ENCODE measurements at places on chromosomes 16 and 17.

- peak; percentile 79 for DNase-seq
Observed at GRCh38 chr17:68732301-68732749, 131.2 kb upstream of the FAM20A start.

GRCh38 chr16:17346621-17347569, 123.9 kb downstream of the XYLT1 start:
- DNase-seq, result no peak

DNA sequence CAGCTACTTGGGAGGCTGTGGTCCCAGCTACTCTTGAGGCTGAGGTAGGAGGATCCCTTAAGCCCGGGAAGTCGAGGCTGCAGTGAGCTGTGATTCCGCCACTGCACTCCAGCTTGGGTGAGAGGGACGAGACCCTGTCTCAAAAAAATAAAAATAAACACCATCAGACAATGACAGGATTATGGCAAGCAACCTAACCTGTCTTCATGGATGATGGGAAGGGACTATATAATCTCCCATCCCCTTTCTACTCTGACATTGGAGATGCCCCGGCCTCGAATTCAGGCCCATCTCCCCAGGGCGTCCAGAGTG, 893 bp downstream of the TRIM25 start:
- DNase-seq, result no peak

DNA sequence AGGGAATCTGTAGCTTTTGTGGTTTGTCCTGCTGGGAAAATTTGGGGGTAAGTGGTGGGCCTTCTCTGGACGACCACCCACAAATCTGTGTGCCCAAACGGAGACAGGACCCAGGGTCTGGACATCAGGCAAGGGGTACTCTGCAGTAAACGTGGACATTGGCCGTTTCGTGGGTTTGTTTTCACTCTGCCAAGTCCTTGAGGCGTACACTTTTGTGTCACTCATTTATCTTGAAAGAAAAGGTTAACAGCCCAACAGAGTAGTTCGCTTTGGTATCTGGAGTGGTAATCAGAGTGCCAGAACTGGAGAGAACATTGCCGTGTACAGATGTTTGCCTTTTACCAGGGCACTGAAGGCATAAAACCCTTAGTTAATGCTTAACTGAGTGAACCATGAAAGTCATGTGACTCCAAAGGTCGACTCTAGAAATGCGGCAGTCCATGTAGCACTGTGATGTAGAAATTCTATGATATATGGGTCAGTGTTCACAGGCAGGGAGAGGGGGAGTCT, 15.4 kb downstream of the NAA60 start:
- no peak for DNase-seq

DNA sequence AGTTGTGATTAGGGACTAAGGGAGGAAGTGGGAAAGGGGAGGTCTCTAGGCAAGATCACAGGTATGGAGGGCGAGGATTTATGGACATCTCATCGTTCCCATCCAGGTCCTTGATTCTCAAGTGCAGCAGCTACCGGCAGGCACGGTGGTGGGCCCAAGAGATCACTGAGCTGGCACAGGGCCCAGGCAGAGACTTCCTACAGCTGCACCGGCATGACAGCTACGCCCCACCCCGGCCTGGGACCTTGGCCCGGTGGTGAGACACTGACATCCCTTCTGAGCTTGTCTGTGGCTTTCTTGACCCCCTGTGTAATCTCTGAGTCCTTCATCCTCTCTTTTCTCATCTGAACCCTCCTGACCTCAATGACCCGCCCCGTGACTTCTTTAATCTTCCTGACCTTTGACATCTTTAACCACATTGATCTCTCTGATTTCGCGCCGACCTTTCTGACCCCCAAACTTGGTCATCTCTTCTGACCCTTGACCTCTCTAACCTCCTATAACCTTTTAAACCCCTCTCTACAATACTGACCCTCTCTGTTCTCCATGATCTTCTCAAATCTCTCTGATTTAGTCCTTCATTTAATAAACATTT, 3.8 kb downstream of the PLD2 start:
- no peak for DNase-seq

- DNase-seq, result no peak
Observed at GRCh38 chr17:39281806-39282205, 56.1 kb upstream of the STAC2 start.

GRCh38 chr17:66829386-66829864, 5.5 kb upstream of the CACNG5 start:
- DNase-seq, result peak; percentile 59

DNA sequence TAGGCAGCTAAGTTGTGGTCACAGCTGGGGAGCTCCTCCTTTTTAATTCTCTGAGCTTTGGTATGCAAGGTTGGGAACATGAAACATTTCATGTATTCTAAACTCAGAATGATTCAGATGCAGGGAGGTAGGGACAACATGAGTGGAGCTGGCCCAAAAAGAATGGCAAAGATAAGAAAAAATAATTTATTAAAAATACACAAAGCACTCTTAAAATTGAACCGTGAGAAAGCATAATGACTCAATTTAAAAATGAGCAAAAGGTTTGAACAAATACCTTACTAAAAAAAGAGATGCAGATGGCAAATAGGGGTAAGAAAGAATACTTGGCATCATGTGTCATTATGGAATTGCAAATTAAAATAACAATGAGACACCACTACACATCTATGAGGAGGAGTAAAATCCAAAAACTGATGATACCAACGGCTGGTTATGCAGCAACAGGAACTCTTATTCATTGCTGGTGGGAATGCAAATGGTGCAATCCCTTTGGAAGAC, 175.6 kb upstream of the IRX3 start:
- DNase-seq, result no peak

GRCh38 chr17:42104264-42104663, 6.0 kb upstream of the ZNF385C start:
- DNase-seq, result no peak

GRCh38 chr16:11327277-11328171, 17.7 kb upstream of the RMI2 start:
- DNase-seq, result no peak

DNA sequence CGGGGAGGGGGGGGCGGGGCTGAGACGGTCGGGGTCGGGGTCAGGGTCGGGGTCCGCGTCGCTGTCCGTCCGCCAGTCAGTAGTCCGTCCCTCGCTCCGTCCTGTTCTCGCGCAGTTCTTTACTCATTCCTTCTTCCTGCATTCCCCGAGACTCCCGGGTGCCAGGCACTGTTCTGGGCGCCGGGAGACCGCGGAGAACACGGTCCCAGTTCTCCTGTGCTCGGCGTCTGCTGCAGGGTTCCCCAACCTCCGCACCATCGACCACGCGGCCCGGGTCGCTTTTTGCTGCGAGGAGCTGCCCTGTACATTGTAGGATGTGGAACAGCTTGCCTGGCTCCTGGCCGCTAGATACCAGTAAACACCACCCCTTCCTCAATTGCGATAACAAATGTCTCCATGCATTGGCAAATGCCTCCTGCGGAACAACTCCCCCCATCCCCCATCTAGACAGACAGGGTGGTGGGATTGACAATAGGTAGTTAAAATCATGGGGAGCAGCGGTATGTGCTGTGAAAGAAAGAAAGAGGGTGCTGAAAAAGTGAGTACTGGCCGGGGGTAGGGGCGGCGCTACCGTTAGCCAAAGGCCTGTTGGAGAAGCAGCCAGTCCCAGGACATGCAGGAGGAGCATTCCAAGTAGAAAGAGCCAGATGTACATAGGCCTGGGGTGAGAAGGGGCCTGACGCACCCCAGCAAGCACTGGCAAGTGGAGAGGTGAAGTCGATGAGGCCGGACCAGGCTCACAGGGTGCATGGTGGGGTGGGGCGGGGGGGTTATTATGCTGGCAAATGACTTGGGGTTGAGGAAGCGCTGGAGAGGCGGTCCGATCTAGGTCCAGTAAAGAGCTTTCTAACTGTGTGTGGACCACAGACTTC, 631 bp downstream of the TRAF7 start:
- no peak for DNase-seq

- DNase-seq, result no peak
Observed at GRCh38 chr17:73349647-73350046, 37.8 kb upstream of the CDC42EP4 start.

- DNase-seq, result no peak
Observed at GRCh38 chr16:55773859-55774549, 58.9 kb downstream of the CES1 start.

DNA sequence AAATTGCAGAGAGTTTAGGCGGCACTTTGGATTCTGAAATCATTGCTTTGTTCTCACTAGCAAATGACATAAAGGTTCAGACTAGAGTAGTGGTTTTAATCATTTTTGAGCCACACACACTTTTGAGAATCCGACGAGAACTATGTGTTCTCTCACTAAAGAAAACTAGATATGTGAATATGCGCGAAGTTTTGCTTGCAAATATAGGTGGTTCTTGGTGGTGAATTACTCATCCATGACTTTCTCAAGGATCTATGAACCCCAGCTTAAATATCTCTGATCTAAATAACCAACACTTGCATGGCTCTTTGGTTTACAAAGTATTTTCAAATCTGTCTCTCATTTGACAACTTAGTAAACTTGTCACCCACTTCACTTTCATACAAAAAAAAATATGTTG, 54.8 kb downstream of the NOG start:
- DNase-seq, result no peak

DNA sequence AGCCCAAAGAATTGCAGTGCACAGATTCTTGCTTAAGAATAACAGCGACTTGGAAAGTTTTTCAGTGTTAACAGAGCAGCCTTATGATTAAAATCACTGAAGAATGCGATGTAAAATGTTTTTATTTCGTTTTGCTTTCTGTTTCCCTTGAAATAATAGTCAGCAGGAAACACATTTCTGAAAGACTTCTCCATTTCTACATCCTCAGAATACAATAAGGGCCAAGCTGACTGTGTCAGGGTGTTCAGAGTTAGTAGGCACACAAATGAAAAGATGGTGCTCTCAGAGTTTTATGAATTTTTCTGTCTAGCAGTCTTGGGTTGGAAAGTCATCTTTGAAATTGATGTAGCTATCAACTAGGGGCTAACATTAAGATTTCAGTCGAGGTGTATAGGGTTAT, 582.9 kb upstream of the RBFOX1 start:
- DNase-seq, result no peak

- no peak for DNase-seq
Observed at GRCh38 chr16:87571868-87572244, 30.5 kb upstream of the JPH3 start.

DNA sequence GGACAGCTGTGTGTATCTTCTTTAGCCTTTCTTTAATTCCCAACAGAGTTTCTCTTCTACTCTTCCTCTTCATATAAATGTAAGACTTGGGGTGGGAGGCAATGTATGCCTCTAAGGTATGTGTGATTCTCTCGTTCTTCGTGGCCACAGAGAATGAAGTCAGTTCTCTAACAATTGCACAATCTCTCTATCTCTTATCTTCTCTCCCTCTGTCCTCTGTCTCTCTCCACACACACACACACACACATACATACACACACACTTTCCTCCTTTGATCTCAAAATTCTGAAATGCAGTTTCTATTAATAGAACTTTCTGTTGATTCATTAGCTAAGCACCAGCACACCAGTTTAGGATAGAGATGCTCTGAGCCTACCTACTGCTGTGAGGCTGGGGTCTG, 615.7 kb upstream of the SALL1 start:
- no peak for DNase-seq

DNA sequence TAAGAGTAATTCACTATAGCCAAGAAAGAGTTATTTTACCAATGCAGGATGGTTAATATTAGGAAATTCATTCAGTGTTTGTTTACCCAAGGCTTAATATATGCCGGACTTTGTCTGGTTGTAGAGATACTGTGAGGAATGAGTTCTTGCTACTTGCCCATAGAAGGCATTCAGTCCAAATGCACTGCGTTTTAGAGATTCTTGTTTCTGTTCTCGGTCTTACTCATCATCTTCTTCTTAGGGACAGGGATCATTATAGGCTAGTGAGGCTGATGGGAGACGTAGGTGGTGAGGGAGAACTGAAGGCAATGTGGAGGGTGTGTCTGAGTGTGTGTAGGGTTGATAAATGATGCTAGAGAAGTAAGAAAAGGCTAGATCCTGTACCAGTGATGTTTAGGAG, 90.7 kb downstream of the OR1D5 start:
- DNase-seq, result no peak

GRCh38 chr16:19757762-19758595, 39.9 kb downstream of the IQCK start:
- no peak for DNase-seq

- no peak for DNase-seq
Observed at GRCh38 chr17:81049973-81050551, 15.1 kb downstream of the BAIAP2 start.

GRCh38 chr17:7004398-7005253, 7.8 kb upstream of the RNASEK start:
- no peak for DNase-seq

GRCh38 chr16:29805232-29806098, 864 bp upstream of the MAZ start:
- peak; percentile 96 for DNase-seq

GRCh38 chr16:56931271-56931891, 561 bp upstream of the HERPUD1 start:
- DNase-seq, result no peak

DNA sequence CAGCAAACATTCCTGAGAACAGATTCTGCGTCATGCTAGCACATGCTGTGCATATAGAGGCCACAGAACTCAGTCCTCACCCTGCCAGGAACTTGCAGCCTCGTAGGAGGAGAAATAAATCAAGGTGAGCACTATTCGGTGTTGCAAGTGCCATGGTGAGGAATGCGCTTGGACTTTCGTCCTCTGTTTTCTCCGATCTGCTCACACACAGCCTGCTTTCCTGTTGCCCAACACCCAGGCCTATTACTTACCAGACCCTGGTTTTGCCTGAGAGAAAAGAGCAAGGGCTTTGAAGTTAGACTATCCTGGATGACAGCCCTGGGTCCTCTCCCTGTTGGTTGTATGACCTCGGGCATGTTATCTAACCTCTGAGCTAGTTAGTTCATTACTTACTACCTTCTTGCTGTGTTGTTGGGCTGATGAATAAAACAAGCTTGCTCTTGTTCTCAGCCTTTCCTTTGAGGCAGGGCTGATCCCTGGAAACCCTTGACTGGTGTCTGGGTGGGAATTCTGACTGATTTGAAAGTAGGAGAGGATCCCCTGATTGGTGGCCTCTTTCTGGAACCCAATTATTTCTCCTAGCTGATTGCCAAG, 2.9 kb downstream of the ACSF2 start:
- no peak for DNase-seq
